ENCODE measurements at places on chromosomes 1 and 21.

GRCh38 chr1:43271186-43272118 lies 1.7 kb downstream of the TMEM125 start:
- DNase-seq = no peak

DNA sequence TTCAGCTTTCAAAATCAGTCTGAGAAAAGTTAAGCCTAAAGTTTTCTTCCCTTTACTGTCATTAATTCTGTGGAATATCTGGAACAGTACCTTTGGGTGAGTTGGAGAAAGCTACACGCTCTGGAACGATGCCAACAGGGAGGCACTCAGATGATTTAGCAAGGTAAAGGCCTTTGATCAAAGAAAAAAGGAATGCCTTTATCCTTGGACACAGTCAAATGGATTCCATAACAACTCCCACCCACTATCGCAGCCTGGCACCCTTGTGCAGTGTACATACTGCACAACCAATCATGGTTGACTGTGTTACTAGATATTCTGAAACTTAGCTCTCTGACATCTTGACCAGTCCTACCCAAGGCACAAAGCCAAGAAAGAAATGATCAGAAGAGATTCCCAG lies 218.7 kb downstream of the PATJ start:
- DNase-seq = no peak

GRCh38 chr1:96427616-96428015 lies 294.0 kb upstream of the PTBP2 start:
- DNase-seq = no peak

GRCh38 chr1:5371270-5371669 lies 621.0 kb downstream of the NPHP4 start:
- DNase-seq = no peak

- no peak for DNase-seq
These were observed 57.0 kb upstream of the MUTYH start for GRCh38 chr1:45397285-45397684.

DNA sequence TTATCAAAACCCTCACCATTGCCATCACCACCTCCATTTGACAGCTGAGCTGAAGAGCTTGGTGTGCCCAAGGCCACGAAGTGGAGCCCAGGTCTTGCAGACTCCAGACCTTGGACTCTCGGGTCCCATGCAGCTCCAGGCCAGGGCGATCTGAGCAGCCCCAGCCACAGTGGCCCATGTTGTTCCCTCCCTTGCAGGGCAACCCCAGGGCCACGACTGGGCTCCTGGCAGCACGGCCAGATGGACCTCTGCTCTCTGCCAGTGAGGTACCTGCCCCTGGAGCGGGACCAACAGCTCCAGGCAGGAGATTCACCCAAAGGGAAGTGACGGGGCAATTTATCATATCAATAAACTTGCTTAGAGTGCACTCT lies 182.7 kb upstream of the VAMP3 start:
- DNase-seq = no peak

GRCh38 chr1:50418600-50419109 lies 4.6 kb downstream of the DMRTA2 start:
- DNase-seq = no peak

GRCh38 chr1:15244813-15245212 lies 2.2 kb upstream of the FHAD1 start:
- no peak for DNase-seq

DNA sequence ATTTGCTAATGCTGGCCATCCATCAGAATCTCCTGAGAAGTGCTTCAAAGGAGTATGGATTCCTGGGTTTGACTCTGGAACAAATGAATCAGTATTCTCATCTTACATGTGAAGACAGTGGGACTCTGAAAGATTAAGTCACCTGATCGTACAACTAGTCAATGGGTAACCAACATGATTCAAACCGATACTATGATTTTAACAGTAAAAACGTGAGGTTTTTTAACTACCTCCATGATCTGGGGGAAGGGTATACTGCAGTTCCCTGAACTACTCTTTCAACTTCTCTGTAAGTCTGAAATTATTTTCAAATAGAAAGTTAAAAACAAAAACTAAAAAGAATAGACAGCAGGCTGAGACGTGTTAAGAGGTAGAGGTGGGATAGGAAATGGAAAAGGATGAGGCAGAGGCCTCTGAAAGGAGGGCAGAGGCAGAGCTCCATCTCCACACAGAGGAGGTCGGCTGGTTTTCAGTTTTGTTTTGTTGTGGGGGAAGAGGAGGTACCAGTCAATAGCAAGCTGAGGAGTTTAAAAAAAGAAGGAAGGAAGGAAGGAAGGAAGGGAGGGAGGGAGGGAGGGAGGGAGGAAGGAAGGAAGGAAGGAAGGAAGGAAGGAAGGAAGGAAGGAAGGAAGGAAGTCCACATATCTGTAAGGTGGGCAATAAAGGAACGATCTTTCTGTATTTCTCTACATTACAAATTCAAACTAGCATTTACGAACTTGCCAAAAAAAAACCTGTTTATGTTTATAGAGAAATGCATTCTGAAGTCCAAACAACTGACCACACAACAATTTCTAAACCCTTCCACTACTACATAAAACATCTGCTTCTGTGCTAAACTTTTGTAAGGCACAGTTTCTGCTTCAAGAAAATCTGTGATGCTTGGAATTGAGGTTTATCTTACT lies 213.1 kb downstream of the RERE start:
- peak; percentile 25 for DNase-seq

GRCh38 chr21:35646606-35647005 lies 413.7 kb downstream of the SETD4 start:
- DNase-seq = no peak

DNA sequence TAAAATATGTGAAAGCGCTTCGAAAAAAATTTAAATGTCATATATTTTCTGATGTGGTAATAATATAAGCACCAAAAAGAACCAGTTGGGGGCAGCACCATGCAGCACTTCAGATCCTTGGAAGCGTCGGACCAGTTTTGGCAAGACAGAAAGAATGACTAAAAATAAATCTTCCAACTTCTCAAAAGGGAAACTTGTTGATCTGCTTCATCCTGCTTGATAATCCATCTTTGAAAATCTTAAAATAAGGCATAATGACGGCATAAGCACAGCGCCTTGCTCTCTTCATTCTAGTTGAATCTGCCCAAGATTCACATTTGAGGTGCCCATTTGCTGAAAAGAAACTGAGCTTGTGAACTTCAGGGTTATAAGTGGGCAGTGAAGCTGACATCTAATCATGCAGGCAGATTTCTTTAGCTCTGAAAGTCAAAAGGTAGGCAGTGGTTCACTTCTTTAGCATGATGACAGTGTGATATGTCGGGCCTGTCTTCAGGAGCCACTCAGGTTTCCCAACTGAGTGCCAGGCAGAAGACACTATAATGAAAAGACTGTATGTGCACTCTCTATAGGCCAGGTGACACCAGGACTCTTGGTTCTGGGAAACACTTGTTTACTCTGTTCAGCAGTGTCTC lies 19.8 kb upstream of the MUTYH start:
- peak; percentile 52 for DNase-seq

GRCh38 chr1:2561898-2562895 lies 6.0 kb downstream of the TNFRSF14 start:
- DNase-seq = no peak

DNA sequence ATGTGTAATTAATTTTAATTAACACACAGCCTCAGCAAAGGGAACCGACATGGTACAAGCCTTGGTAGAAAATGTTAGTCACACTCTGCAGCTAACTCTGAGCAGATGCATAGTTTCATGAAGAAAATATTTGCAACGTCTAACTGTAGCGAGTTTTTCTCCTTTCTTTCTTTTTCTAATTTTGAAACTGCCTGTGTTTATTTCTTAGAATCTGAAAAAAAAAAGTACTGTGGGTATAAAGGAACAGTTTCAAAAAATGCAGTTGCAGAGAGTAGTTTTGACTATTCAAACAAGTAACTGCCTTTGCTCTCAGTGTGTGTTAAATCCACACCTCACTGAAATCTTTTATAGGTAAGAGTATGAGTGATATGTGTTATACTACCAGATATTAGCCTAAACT lies 149.9 kb upstream of the C1orf105 start:
- DNase-seq = no peak

- DNase-seq = no peak
These were observed 118.5 kb downstream of the ZMYM4 start for GRCh38 chr1:35386959-35387358.

GRCh38 chr1:183040547-183040971 lies 17.3 kb downstream of the LAMC1 start:
- DNase-seq = no peak

GRCh38 chr1:176159993-176160392 lies 47.1 kb downstream of the COP1 start:
- no peak for DNase-seq
